SW480 (cell line): ENCODE measurements at places on chromosomes 3 and 15.

- DNase-seq = no peak
Measured at GRCh38 chr3:118369892-118370491, 664.7 kb downstream of the IGSF11 start.

DNA sequence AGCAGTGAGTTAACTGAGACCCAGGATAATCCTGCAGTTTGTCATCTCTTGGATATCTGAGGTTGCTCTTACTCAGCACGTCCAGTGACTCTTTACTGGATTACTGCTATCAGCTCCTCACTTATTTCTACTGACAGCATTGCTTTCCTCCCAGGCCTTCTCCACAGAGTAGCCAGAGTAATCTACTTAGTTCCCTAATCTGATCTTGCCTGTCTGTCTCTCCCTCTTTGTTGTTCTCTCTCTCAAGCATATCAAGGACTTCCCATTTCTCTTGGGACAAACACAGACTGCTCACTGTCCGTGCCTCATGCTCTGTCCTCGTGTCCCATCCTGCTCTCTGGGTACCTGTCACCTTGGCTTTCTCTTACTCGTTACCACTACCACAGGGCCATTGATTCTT, 376.2 kb downstream of the FEZF2 start:
- DNase-seq = no peak

GRCh38 chr15:32029862-32030781, at the start of gene CHRNA7:
Gene CHRNA7 (plus strand): TSS chr15:32030515. CDS start chr15:32030595, 80 bp downstream.
- DNase-seq = peak; percentile 70

DNA sequence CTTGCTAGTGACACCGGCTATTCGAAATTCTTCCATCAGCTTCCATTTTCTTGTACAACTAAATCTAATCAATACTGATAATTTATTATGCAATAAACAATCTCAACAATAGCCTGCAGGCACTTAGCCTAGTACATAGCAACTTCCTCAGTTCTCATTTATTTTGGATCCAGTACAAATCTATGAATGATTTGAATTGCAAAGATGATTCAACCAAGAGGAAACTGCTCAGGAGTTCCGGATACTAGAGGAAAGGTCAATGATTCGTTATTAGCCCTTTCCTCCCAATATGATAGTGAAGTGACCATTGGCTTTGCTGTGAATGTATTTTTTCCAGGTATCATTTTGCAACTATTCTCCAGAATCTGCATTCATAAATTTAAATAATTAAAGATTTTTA, 827.0 kb downstream of the CADM2 start:
- no peak for DNase-seq

GRCh38 chr3:195999896-196000295, 82.0 kb downstream of the TFRC start:
- DNase-seq = no peak

- no peak for DNase-seq
Measured at GRCh38 chr3:71214797-71215196, 368.7 kb downstream of the FOXP1 start.

GRCh38 chr3:108293858-108294257, 2.5 kb upstream of the HHLA2 start:
- no peak for DNase-seq

GRCh38 chr15:33095641-33096040, 98.9 kb downstream of the FMN1 start:
- no peak for DNase-seq
